T follicular helper cell (primary cell): ENCODE measurements at places on chromosomes 5 and 9.

DNA sequence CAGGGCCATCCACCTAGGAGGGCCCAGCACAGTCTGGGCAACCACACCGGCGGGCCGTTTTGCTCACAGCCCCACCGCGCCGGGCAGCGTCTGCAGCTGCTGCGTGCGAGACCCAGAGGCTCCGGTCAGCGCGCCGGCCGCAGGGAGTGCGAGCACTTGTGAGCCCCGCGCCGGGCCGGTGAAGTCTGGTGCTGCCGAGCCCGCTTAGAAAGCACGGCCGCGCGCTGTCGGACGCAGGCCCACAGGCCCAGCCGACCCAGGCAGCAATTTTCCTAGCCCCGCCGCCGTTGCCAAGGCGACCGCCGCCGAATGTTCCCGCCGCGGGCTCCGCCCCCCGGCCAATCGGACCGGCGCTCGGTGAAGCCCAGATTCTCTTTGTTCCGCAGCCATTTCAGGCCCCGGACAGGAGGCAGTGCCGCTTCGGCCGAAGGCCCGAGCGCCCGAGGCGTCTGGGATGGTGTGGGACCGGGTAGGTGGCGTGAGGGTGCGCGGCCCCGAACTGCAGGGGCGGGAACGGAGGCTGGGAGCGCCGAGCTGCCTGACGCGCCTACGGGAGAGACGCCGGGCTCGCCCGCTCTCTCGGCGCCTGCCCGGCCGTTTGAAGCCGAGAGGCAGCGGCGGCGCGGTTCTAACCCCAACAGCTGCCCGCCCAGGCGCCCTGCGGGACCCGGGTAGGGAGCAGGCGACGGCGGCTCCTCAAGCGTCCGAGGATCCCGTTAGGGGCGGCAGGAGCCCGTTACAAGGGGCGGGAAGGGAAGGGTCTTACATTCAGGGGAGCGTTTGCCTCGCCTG is at the start of gene TNPO1:
TNPO1 (plus strand) TSS at position 378 of the 792 bp plus-strand sequence; CDS start at position 455, 77 bp downstream.
- peak; percentile 71 for DNase-seq

GRCh38 chr5:34411470-34412346 is 244.4 kb upstream of the RAI14 start:
- no peak for DNase-seq

DNA sequence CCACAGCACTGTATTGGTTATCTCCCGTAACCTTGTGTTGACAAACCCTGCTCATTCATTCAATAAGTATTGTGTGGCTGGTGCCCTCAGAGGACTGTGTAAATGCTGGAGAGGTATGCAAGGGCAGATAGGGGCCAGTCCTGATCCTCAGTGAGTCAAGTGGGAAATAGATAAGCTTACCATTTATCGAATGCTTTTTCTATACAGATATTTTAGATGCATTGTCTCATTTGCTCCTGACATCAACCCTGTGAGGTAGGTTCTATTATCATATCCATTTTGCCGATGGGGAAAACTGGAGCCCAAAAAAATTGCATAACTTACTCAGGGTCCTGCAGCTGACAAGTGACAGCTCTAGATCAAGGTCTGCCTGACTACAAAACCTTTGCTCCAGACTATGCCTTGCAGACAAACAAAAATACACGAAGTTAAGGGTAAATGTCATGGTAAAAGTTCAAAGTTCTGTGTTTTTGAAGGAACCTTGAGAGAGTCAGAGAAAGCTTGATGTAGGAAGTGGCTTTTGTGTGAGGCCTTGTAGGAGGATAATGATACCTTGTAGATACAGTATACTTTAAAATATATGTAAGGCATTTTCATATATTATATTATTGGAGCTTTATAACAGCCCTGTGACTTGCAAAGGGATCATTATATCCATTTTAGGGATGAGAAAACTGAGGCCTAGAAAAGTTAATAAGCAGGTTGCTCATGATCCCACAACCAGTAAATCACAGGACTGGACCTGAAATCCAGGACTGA is 22.7 kb downstream of the CYFIP2 start:
- no peak for DNase-seq

DNA sequence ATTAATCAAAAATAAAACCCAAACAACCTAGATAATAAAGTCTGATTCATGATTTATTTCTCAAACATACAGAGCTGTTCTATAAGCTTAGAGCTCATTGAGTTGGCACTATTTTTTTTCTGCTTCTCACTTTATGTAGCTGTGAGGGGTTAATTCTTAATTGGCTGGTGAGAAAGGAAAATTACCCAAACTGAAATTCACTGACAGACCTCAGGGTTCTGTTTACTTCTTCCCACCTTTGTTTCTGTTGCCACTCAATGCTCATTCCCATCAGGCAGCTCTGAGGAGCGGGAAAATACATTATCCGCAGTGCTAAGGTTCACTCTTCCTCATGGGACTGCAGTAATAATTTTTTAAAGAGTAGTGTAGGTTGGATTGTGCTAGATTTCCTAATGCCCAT is 139.9 kb downstream of the KCTD16 start:
- DNase-seq, result no peak

GRCh38 chr5:219460-219863 is 1.3 kb downstream of the SDHA start:
- DNase-seq, result no peak

- no peak for DNase-seq
These were observed 94.2 kb downstream of the CRB2 start for GRCh38 chr9:123450098-123450770.

GRCh38 chr9:68626526-68626925 is 78.5 kb upstream of the PIP5K1B start:
- no peak for DNase-seq

GRCh38 chr9:99019510-99020331 is 76.0 kb downstream of the COL15A1 start:
- DNase-seq, result no peak

GRCh38 chr9:112186695-112187094 is 11.6 kb upstream of the SUSD1 start:
- DNase-seq, result no peak

DNA sequence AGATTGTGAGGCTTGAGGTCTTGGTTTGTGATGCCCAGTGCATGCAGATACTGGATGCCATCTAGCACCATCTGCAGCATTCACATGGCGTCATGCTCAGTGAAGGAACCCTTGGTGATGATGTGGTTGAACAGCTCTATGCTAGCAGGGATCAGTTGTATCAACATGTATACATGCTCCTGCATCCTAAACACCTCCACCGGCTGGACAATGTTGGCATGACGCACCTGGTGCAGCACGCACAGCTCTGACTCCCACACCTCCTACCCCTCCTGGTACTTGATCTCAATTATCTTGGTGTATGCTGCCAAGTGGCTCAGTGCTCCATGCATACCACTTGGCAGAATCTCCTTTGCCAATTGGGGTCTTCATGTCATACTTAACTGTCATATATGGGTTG is 49.1 kb downstream of the MTREX start:
- DNase-seq, result no peak

- DNase-seq, result no peak
These were observed 272.8 kb upstream of the IRX4 start for GRCh38 chr5:2155556-2155955.

- no peak for DNase-seq
These were observed 6.7 kb upstream of the SPATA31E1 start for GRCh38 chr9:87875831-87876545.

- DNase-seq, result no peak
These were observed 3.4 kb downstream of the DPH7 start for GRCh38 chr9:137575364-137575715.

GRCh38 chr9:112338561-112338960 is 5.1 kb upstream of the PTBP3 start:
- no peak for DNase-seq

DNA sequence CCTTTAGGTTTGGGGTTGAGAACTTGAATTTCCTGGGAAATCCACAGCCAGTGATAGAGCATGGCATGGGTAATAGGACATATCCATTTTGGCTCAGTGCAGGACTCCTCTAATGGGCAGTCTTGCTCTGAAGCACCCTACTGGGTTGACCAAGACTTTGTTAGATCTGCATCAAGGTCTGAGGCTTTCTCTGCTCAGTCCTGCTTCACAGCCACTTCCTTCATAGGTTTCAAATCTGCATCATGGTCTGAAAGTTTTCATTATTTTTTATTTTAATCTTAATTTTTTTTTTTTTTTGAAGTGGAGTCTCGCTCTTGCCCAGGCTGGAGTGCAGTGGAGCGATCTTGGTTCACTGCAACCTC is 36.5 kb downstream of the KIF2A start:
- DNase-seq, result no peak

- DNase-seq, result no peak
These were observed 12.6 kb downstream of the IL9 start for GRCh38 chr5:135883026-135883425.

- DNase-seq, result no peak
These were observed 89.7 kb upstream of the CCDC152 start for GRCh38 chr5:42666869-42667268.
